CD4-positive, CD25-positive, alpha-beta regulatory T cell (primary cell): ENCODE measurements at places on chromosomes 5 and 9.

GRCh38 chr5:150758203-150758530 is 650 bp downstream of the DCTN4 start:
- no peak for DNase-seq

DNA sequence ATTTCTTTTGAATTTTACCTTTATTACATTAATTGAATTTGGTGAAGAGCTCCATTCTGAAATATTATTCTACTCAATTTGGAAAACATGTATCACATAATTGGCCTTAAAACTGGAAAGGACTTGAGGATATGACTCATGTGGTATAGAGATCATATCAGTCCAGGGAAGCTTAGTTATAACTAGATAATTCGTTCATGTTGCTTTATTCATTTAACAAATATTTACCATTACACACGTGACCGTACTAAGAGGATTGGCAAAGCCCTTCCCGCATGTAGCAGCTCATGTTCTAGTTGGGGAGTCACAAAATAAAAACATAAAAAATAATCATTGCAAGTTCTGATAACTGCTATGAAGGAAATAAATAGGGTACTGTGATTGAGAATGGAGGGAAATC is 1816.5 kb downstream of the MAT2B start:
- no peak for DNase-seq

DNA sequence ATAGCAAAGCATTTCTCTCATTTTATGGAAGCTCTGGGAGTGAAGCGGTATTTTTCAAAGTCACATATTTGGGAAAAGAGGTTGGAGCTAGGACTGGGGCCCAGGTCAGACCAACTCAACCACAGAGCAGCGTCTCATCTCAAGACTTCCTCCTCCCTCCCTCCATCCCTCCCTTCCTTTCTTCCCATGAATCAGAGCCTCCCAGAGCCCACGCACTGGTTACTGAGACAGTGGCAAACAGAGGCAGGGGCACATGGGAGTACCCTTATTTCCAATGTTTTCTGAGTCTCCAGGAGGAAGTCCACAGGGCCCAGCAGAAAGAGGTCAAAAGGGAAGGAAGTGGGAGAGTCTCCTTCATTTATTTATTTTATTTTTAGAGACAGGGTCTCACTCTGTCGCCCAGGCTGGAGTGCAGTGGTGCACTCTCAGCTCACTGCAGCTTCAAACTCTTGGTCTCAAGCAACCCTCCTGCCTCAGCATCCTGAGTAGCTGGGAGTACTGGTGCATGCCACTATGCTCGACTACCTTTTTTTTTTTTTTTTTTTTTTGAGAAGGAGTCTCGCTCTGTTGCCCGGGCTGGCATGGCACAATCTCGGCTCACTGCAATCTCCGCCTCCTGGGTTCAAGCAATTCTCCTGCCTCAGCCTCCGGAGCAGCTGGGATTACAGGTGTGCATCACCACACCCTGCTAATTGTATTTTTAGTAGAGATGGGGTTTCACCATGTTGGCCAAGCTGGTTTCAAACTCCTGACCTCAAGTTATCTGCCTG is 52.5 kb upstream of the CDKN2AIPNL start:
- no peak for DNase-seq

- no peak for DNase-seq
Observed at GRCh38 chr5:1400211-1400855, 44.9 kb downstream of the SLC6A3 start.

DNA sequence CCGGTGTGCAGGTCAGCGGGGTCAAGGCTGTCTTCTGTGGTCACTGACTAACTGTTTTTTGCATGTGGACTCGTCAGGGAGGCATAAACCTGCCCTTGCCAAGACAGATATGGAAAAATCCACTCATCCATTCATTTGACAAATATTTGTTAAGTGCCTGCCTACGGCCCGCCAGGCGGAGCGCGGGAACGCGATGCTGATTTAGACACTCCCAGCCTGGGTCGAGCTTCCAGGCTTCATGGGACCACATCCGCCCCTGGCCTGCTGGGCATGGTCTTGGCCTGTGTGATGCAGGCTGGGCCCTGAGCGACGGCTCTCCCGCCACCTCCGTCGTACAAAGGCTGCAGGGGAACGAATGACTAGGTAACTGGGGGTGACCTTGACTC is 18.1 kb downstream of the MYMK start:
- no peak for DNase-seq

GRCh38 chr5:161167016-161167767 is 315.2 kb upstream of the ATP10B start:
- DNase-seq, result no peak

- DNase-seq, result no peak
Observed at GRCh38 chr5:145718956-145719355, 116.2 kb downstream of the PRELID2 start.

- DNase-seq, result peak; percentile 30
Observed at GRCh38 chr5:10250806-10251276, 761 bp downstream of the CCT5 start.

DNA sequence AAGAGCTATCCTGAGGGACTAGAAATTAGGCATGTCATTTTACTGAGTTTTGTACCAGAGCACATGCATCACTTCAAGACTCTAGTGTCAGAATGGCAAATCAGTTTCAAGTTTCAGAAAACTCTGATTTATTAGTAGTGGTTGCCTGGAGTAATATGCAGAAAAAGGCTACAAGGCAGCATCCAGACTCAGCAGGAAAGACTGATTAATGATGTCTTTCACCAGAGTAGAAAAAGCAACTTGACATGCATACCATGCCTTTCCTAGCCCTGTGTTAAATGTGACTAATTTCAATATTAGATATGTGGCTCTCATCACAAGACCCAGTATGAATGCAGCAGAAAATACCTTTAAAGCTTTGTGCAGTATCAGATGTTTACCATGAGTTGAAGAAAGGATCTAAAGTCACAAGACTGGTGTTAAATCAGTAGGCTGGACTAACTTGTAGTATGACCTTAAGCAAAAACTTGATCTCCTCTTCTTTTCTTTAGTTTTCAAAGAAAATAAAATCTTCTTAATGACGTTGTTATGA is 1251.2 kb upstream of the C9orf72 start:
- no peak for DNase-seq

- DNase-seq, result no peak
Observed at GRCh38 chr9:38419181-38419580, 5.1 kb downstream of the IGFBPL1 start.

DNA sequence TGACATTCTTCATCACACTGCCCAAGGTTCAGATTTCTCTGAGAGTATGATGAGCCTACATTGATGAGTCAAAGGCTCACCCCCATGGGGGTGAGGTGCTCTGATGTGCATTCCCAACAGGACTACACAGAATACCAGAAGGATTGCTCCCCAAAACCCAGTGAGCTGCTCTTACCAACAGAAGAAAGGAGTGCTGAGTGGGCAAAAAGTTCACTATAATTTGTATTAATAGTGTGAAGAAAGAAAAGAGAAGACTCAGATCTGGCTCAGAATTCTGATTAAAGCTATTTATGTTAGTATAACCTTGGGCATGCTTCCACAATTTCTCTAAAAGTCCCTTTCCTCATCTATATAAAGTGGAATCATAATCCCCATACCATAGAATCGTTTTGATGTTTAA is 46.1 kb downstream of the PRKACG start:
- DNase-seq, result no peak

DNA sequence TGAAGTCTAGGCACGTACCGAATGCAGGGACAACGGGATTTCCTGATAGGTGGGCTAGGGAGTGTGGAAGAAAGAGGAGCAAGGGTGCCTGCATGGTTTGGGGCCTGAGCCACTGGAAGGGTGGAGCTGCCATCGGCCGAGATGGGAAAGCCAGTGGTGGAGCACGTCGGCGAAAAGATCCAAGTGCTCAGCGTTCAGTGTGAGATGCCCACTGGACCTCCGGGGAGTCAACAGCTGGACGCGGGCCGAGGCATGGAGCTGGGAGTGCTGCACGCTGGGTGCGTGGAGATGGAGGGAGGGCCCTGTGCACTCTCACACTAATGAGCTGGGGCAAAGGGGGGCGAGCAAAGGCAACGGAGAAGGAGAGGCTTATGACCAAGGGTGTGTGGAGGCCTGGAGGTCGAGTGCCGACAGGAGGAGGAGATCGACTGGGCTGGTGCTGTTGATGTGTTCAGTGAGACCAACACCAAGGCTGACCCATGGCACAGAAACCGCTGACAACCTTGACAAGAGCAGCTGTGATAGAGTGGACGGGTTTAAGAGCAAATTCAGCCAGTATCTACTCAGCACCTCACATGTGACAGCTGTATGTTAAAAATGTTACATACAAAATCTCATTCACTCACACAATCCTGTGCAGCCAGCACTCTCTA is 85.7 kb downstream of the STK10 start:
- no peak for DNase-seq

DNA sequence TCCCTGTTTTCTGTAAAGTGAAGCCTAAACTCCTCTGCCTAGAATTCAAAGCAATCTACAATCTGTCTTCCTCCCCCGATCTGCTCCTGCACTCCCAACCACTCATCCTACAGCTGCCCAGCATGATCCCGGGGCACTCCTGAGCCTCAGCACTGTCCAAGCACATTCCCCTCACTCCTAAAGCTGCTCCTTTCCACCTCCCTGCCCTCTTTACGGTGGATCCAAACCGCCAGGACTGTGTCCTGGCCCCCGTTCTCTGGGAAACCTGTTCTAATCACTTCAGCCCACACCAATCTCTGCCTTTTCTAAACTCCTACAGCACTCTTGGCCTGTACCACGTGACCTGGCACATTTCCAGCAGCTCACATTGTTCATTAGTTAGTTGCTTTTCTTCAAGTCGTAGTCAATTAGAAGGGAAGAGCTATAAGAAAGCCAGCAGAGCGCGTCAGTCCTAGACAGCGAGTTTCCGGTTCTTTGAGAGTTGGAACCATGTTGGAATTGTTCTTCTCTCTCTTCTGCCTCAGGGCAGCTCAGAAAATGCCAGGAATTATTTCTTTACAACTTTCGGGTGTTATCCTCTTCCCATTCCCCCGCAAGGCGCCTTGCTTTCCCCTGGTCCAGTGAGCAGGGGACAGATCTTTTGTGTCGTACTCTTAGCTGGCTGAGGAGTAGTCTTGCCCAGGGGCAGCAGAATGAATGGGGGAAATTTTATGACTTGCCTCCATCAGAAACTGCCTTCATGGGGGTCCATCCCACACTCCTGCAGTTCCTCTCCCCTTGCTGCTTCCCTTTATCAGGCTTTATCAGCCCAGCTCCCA is 60.7 kb downstream of the NRG2 start:
- no peak for DNase-seq
